ENCODE measurements at places on chromosomes 5 and 9. TPM values are rescaled to one million over a fixed set of nuclear protein-coding genes. Genes with fewer than 3 reads are reported as not detected.

Gene CCDC152
- total RNA-seq: 0.40 TPM

Gene CHSY3
- total RNA-seq: 1.6 TPM

Gene ARL14EPL
- total RNA-seq: not detected

Gene ZNF658
- total RNA-seq: 5.7 TPM

Gene COL15A1
- total RNA-seq: 150 TPM

Gene PHF24
- total RNA-seq: under 0.01 TPM

Gene RANBP3L
- total RNA-seq: 3.5 TPM

GRCh38 chr5:158819840-158820620, 279.7 kb downstream of the EBF1 start:
- DNase-seq: no peak

DNA sequence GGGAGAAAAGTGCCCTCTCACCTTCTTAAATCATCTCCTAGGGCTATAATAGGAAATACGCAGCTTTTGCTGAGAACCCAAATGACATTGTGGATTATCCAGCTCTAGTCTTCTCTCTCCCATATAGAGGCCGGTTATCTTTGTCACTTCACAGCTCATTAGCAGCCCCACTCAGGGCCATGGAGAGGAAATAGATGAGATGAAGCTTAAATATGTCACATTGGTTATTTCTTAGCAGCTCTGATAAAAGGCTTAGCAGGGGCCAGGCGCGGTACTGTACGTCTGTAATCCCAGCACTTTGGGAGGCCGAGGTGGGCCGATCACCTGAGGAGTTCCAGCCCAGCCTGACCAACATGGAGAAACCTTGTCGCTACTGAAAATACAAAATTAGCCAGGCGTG, 90.0 kb downstream of the GHR start:
- DNase-seq: no peak

DNA sequence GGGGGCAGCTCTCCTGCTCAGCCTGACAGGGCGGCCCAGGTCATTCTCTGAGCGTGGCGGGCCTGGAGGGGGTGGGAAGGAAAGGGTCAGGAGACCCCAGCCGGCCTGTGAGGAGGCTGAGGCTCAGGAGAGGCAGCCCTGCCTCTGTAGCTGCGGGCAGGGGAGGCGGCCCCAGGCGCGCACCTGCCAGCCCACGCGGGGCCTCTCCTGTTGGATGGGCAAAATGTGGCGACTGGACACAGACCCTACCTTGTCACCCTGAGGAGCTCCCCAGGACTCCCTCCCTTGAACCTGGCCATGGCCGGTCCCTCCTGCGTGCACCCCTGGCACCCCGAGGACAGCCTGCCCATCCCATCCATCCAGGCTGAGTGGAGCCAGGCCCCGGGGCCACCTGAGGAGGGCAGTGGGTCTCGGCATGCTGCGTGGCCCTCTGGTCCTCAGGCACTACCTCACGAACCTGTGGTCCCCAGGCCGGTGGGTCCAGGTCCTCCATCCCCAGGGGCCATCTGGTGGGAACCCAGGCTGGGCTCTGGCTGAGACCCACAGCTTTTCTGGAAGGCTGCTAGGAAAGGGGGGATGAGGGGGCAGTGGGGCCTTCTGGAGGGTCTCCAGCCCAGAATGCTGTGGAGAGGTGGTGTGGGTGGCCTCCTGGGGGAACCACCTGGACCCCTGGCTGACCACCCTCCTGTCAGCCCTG, 15.1 kb upstream of the NRARP start:
- DNase-seq: no peak

DNA sequence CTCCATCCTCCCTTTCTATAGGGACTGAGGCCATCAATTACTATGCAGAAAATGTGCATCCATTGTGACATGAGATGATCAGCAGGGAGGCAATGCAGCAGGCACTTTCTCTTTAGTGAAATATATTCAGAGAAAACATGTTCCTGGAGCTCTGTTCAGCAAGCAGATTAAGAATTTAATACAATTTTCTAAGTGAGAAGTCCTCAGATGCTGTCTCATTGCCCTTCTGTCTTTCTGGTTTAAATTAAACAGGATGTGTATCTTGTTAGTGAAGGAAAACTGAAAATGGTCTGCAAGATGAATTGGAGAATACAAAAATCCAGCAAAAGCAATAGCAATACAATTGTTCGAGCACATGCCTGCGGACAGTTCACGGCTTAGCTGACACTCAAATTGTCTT, 445.8 kb upstream of the RIOK2 start:
- no peak for DNase-seq

GRCh38 chr5:165504674-165505073, 1999.3 kb downstream of the MAT2B start:
- DNase-seq: no peak

- DNase-seq: no peak
Observed at GRCh38 chr5:168328814-168329213, 37.4 kb downstream of the WWC1 start.

DNA sequence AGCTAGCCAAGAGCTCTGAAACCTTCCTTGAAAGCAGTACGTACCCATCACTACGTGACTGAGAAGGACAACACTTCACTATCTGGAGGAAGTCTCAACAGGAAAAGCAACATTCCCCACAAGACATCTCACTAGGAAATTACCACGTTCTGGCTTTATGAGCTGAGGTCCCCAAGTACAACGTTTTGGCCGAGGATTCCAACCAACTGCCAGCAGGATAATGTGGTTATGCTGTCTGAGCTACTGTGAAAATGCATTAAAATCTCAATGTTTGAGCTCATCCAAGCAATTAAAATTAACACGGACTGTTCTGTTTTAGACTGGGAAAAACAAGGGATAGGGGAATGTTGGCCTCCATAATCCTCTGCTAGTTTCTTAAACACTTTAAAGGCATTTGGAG, 16.4 kb downstream of the MED27 start:
- DNase-seq: no peak

- no peak for DNase-seq
Observed at GRCh38 chr5:28468166-28468565, 1429.8 kb upstream of the CDH9 start.

GRCh38 chr5:10538789-10539686, 24.8 kb upstream of the ANKRD33B start:
- no peak for DNase-seq

DNA sequence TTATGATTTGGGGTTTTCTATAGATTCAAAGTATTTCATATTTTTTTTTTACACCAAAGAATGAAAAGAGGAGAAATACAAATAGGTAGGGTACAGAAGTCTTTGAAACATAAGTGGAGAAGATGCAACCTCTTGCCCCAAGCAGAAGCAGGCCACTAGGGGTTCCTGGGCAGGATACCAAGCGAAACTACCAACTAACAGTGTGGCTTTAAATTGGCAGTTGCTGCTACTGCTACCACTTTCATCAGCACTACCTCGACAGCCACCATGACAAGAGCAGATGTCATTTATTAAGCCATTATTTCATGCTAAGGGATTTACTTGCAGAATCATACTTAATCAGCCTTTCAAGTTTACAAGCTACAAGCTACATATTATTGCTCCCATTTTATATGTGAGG, 288.1 kb downstream of the NR3C1 start:
- no peak for DNase-seq

DNA sequence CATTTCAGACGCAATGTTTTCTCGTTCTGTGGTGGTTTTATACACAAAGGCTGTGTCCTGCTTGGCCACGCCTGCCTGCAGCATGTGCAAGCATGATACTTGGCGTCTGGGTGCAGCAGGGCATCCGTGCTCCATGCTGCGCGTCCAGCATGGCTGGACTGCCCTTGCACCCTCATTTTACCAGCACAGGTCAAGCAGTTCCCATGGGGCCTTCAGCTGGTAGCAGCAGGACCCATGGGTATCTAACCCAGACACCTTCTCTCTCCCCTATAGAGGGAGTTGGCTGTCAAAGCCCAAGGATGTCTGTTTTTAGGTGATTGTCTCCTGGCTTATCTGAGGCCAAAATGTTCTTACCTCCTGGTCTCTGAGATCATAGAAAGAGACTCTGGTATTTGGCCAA, 158.3 kb upstream of the PITX1 start:
- no peak for DNase-seq

DNA sequence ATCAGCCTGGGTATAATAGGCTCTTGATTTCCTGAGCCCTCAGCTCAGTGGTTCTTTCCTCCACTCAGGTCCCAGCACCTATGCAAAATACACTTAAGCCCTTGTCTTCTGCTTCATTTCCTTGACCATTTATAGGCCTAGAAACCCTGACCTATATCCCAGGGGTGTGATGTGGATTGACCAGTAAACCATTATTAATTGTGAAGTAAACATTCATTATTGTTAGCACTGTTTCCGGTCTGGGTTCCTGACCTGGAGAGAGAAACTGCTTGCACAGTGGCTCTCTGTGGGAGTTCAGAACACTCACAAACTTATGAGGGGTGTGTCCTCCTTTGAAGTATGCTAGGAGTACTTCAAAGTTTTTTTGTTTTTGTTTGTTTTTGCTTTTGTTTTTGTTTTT, 19.6 kb upstream of the TOMM5 start:
- DNase-seq: no peak

- DNase-seq: no peak
Observed at GRCh38 chr5:24854850-24855249, 210.1 kb upstream of the CDH10 start.

DNA sequence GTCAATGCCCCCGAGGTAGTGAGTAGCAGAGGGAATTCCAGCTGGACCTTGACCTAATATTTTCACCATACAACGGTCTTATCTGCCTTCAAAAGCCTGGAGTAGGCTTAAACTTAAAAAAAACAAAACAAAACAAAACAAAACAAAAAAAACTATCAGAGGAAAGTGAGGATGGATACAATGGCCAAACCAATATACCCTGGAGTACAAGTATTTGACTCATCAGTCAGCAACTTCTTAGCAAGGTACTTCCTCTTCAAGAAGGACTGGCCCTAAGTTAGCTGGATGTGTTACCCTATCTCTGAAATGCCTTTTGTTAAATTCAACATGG, 160.6 kb upstream of the GNA14 start:
- no peak for DNase-seq

GRCh38 chr5:124235576-124235975, 510.9 kb downstream of the ZNF608 start:
- no peak for DNase-seq

DNA sequence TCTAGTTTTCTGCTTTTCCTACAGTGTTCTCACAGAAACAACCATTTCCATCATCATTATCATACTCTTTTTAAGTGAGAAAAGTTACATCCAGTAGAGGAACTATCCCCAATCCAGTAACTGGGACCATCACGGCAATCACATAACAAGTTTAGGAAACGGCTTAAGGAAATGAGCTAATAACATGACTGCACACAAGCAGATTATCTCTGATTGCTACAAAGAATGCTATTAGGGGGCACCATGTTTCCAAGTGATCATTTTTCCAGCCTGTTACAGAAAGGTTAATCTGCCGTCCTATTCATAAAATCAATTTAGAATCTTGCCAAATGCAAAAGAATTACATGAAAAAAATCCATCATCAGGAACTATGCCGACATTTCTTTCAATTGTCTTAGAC, 94.6 kb downstream of the EFNA5 start:
- no peak for DNase-seq

- no peak for DNase-seq
Observed at GRCh38 chr9:19699756-19700155, 89.1 kb downstream of the SLC24A2 start.

- DNase-seq: no peak
Observed at GRCh38 chr9:126621061-126621918, 7.6 kb downstream of the LMX1B start.

DNA sequence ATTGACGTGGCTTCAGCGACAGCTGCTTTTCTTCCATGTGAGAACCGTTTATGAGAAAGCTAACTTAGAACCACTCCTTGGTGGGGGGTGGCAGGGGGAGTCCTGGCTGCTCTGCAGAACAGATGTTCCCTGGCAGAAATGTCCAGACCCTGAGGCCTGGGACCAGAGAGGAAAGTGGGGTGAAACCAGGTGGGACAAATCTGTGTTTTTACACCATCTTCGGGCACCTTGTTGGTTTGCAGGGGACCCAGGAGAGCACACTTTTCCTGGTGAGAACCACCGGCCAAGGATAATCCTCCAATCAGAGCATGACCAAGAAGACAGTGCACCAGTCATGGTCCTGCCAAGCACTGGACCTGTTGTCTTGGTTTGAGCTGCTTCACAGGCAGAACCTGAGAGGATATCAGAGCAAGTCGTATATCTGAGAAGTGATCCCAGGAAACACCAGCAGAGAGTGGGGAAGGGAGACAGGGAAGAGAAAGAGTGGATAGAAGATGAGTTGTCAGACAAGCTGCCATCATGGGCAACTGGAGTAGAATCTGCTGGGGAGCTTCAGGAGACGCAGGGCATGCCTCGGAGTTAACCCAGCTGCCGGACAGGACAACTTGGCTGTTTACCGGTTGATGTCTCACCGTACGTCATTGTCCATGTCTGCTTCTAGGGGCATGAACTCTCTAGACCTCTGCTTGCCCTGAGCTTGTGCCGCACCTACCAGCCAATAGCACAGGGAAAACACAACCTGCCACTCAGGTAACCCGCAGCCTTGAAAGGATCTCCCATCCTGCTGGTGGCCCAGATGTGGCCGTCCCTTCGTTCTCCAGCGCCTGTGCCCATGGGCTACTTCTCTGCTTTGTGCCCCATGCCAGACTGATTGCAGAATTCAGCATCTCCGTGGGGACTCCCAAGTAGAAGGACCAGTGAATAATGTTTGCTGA, 178.4 kb upstream of the MVB12B start:
- DNase-seq: peak; percentile 74

All from esophagus muscularis mucosa (tissue), 4 donors.